ENCODE measurements at places on chromosomes 11 and 22. TPM values are rescaled to one million over a fixed set of nuclear protein-coding genes. Genes with fewer than 3 reads are reported as not detected.

Gene OVOL1
- 0.17 TPM for total RNA-seq

Gene GRK2
- total RNA-seq: 99.8 TPM

Gene ST14
- total RNA-seq: 81.1 TPM

Gene MS4A3
- 0.25 TPM for total RNA-seq

Gene ELP4
- 47.8 TPM for total RNA-seq
